T1000 (cell line): ENCODE measurements at places on chromosomes 1 and 21.
A peak's percentile ranks its signal among the peaks of the same experiment; 100 is the strongest.

- DNase-seq: no peak
These were observed at the start of gene SLC6A17 for GRCh38 chr1:110150330-110151174. Gene SLC6A17 (plus strand): TSS chr1:110150494. CDS start chr1:110166930, 16,436 bp downstream.

DNA sequence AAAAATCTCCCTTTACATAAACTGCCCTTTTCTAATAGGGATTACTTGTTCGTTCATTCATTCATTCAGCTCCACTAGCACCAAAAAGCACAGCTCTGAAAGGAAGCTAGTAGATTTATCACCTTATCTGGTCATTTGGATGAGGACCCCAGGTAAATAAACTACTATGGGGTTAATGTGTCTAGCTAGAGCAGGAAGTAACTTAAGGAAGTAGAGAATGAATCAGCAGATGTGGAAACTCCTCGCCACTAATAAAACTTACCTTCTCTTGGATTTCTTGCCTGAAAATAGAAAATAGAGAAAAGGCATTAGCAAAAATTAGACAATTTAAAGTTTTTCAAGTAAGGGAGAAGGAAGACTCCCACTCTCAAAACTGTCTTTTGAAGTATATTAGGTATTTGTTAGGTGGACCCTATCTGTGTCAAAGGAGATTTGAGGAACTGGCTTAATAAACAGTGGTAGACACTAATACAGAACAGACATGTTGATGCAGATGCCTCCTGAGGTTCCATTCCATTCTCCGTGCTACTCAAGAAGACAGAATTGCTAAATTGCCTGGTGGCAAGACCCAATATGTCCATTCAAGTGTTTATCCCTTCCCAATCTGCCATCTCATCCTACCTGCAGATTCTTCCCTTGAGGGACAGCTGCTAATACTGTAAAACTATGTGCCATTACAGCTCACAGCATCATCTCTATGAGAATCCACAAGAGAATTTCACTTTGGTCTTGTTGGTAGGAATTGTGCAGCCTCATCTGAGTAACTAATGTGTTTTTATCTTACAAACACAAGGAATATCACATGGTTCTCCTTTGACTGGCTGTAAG is 14.9 kb downstream of the SELL start:
- no peak for DNase-seq

DNA sequence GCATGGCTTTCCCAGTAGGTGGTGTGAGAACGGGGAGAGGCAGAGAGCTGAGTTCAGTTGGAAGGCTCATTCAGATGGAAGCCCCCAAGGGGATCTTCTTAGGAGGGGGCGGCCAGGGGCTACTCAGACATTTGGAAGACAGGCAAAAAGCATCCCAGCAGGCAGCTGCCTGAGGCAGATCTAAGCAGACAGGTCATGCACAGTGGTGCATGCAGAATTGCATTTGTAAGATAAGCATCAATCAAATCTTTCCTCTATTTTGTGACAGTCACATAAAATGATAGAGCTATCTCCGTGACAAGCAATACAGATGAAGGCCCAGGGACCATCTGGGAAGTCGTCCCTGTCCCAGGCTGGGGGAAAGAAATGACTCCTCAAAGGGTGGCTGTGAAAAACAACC is 3.8 kb downstream of the RAB3B start:
- DNase-seq: no peak

DNA sequence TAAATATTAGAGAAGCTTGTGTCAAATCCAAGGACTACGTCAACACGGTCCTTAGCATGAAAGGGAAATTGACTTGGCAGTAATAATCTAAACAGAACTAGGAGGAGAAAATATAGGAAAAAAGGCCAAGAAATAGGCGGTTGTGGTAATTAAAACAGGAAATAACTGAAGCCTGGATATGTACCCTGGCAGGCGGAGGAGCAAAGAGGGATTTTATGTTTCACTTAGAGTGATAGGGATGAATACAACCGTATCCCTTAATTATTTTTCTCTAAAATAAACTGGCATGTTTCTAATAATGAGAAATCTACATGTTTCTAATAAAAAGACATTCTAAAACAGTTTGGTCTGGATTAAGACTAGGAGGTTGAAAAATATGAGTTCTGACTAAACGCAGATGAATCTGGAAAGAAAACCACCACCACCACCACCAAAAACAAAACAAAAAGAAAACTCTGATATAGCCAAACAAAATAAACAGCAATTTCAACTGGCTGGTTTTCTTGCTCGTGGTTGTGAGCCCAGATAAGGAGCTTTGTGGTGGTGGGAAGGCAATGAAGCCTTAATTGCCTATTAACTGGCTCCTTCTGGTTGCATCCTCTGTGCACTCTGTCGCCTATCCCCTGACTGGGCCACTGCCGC is 334.2 kb upstream of the SNX7 start:
- no peak for DNase-seq

DNA sequence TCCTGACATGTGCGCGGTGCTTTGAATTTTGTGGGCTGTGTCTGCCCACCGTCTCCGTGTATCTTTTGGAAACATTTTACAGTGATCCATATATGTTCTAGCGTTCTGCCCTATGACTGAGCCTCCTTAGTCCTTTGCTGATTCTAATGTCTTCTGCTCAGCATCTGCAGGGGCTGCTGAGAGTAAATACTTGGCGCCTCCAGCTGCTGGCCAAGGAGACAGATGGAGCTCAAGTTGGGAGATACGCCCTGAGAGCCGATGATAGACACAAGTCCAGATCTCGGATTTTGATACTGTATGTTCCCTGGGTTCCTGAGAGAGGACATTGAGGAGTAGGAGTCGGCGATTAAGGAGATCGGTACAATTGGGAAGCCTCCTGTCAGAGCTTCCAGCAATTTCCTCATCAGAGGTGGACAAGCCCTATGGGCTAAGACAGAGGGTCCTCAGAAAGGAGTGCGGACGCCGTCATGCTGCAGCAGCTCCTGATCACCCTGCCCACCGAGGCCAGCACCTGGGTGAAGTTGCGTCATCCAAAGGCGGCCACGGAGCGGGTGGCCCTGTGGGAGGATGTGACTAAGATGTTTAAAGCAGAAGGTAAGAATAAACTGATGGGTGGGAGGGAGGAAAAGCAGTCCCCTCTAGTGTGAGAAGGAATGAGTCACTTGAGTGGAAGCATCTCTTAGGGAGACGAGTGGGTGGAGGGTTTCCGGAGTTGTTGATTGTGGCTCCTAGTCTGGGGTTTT is 390 bp downstream of the ZFP69B start:
- peak; percentile 27 for DNase-seq

DNA sequence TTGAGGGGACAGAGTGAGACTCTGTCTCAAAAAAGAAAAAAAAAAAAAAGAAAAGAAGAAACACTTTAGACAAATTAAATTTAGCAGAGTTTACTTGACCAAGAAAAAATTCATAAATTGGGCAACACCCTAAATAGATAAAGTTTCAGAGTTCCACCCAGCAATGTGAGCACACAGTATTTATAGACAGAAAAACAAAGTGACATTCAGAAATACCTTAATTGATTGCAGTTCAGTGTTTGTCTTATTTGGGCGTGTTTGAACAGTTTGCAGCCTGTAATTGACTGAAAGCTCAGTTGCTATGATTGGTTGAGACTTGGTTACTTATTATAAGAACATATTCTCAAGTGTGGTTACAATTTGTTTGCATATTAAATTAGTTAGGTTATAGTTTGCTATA is 603.5 kb upstream of the NEGR1 start:
- no peak for DNase-seq

DNA sequence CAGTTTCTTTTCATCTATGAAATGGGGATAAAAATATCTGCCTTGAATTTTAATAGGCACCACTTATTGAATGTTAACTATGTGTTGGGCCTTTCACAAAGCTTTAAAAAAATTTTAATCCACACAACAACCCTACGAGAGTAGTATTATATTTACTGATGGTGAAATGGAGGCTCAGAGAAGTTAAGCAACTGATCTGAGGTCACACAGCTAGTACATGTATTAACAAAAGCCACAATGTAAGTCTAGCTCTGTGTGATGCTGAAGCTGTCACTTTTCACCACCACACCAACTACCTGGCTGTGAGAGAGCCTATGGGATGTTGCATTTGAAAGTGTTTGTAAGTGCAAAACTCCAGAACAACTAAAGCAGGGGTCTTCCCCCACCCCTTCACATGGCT is 44.1 kb downstream of the LRRN2 start:
- no peak for DNase-seq

DNA sequence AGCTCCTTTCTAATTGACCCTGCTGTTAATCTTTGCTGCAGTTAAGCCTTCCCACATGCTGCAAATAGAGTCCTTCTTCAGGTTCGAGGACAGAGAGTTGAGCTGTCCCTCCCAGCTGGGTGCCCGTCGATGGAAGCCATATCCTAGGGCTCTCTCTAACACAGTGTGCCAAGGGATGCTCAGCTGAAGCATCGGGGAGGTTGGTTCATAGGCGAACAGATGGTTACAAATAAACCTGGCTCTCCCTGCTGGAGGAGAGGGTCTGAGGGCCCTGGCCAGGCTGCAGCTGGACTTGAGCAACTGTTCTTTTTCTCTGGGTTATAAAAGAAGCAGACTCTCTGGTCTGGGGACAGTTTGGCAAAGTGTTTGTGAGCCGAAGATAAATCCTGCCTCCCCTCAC is 120.3 kb upstream of the C8B start:
- no peak for DNase-seq

DNA sequence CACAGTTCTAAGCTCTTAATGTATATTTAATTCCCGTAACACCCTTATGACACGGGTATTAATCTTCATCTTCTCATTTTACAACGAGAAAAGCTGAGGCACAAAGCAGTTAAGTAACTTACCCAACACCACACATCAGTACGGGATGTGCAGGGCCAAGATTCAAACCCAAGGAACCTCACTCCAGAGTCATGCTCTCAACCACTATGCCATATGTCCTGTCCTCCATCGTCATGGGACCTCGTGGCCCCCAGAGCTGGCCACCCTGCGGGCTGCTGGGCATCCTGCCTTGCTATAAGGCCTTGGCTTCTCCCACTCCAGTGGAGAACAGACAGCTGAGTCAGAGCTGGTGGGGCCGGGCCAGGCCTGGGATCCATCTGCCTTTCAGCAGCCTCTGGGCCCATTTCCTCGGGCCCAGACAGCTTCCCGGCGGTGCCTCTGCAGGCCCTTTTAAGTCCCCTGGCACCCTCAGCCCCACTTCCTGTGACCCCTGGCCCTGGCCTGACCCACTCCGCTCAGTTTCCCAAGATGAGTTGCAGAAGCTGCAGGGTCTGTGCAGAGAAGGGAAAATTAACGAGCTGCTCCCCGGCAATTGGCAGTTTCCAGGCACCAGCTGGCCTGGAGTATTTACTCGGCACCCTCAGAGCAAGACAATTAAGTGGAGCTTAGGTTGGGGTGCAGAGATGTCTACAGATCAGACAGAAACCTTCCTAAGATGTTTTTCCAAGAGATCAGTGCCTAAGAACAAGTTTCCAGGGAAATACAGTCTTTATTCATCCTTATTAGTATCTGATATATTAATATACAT is 98.2 kb downstream of the EPHB2 start:
- DNase-seq: peak; percentile 23

DNA sequence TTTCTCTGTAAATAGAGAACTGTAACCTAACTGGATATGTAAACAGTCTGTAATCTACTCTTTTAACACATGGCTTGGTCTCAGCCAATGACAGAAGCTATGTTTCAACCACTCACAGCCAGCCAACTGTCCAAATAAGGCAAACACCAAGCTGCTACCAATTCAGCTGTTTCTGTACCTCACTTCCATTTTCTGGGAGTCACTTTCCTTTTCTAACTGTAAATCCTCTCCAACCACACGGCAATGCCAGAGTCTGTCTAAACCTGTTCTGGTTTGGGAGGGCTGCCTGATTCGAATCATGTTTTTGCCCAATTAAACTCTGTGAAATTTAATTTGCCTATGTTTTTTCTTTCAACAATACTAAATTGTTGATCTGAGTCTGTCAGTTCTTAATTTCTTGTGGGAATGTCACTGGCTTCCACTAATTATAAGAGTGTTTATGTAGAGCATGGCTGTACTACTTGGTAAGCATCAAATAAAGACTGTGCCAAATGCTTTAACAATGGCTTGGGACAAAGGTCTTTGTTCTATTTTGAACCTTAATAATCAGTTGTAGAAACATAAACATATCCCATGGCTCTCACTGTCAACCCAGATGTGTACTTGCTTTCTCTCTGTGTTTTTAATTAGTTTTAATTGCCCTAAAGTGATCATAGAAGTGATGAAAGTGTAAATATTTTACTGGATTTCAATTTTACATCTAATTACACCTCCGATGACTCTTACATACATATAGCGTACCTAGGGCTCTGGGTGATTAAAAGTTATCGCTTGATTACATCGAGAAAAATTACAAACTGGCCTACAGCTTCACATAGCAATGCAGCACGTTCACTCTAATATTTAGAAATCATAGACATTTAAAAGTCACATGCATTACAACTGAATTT is 1144.6 kb upstream of the TMPRSS15 start:
- DNase-seq: no peak

DNA sequence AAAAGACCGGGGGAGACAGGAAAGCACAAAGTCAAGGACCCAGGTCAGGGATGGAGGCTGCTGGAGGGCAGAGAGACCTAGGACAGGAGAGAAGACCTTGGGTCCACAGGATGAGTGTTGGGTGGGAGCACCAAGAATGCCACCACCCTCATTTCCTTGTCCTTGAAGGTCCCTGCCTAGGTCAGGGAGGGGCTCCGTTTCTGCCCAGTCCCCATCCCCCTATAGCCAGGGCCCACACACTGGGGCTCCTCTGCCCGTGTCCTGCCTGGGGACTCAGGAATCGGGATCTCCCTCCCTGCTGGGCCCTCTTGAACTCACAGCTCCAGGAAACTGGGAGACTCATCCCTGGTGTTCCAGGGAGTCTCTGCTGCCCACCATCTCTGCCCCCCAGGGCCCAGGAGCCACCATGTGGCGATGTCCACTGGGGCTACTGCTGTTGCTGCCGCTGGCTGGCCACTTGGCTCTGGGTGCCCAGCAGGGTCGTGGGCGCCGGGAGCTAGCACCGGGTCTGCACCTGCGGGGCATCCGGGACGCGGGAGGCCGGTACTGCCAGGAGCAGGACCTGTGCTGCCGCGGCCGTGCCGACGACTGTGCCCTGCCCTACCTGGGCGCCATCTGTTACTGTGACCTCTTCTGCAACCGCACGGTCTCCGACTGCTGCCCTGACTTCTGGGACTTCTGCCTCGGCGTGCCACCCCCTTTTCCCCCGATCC is 584 bp downstream of the TINAGL1 start:
- DNase-seq: no peak

GRCh38 chr1:177922209-177922608 is 47.6 kb downstream of the SEC16B start:
- no peak for DNase-seq
